ENCODE measurements at places on chromosomes 11 and 22.

GRCh38 chr22:50727678-50728522 is 10.1 kb upstream of the ACR start:
- DNase-seq: no peak

- DNase-seq: no peak
Observed at GRCh38 chr11:14819596-14819995, 72.4 kb downstream of the CYP2R1 start.

DNA sequence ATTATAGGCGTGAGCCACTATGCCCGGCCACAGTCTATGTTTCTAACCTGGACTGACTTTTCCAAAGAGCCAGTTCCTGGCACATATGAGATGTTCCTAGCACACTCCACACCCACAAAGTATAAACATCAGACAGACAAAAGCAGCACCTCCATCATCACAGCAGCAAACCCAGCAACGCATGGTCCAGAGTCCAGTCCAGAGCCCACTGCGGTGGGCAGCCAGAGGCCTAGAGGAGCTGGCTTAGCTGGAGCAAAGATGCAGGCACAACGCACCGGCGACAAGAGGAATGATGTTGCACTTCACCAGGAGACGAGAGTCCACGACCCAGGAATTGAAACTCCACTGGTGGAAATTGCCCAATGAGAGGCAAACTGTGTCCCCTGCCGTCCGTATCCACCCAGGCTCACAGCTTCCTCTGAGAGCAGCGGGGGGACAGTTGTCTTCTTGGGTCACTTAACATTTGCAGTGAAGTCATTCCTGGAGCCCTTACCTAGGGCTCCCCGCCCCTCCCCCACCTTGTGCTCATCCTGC is 36.6 kb downstream of the RPS6KA4 start:
- no peak for DNase-seq

DNA sequence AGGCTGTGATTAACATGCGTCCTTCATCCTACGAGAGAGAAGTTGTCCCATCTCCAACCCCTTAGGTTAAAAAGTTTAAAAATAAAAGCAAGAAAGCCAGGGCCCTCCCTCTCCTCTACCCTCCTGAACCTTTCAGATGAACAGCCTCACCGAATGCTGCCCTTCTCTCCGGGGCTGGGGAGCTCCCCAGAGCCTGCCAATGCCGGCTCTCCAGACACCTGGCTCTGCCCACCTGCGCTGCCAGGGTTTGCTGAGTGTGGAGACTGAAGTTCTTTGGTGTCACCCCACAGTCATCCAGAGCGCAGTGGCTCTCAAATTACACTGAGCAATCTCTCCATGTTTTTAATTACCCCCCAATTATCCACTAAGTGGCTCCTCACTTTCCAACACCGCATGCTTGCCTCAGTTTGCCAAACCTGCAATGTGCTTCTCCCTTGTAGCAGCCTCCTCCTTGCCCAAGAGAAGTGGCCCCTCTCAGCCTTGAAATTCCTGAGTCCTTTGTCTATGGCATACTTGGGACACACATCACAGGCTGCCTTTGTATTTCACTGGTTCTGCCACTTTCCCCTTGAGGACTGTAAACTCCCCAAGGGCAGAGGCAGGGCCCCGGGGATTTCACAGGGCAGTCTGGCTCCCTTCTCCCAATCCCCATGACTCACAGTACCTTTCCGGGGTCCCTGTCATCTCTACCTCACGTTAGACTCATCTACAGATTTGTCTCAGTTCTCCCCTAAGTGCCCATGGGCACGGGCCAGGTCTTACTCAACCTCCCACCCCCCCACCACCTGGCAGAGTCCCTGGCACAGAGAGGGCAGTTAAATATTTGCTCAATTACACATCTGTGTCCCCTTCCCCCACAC is 2.0 kb downstream of the MYH9 start:
- DNase-seq: peak; percentile 27

GRCh38 chr11:2981130-2981529 is 11.0 kb downstream of the NAP1L4 start:
- DNase-seq: no peak

GRCh38 chr11:12706545-12707499 is 32.6 kb downstream of the TEAD1 start:
- no peak for DNase-seq

- peak; percentile 96 for DNase-seq
Observed at GRCh38 chr22:46754110-46754799, 8.2 kb upstream of the TBC1D22A start.

DNA sequence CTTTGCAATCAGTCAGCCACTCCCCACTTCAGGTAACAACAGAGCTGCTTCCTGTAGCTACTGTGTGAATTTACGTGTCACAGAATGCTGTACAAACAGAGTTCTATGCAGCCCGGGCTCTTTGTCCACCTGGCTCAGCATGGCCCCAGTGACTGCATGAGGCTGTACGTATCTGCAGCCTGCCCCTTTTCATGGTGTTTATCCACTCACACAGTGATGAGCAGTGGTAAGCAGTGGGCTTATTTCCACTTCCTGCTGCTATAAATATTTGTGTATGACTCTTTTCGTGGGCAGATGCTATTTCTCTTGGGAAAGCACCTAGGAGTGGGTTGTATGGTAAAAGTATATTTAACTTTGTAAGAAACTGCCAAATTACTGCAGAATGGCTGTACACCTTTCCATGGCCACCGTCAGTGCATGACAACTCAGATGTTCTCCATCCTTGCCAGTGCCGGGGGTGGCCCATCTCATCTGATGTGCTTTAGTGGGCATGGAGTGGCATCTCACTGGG is 43.3 kb downstream of the MYEOV start:
- DNase-seq: no peak

DNA sequence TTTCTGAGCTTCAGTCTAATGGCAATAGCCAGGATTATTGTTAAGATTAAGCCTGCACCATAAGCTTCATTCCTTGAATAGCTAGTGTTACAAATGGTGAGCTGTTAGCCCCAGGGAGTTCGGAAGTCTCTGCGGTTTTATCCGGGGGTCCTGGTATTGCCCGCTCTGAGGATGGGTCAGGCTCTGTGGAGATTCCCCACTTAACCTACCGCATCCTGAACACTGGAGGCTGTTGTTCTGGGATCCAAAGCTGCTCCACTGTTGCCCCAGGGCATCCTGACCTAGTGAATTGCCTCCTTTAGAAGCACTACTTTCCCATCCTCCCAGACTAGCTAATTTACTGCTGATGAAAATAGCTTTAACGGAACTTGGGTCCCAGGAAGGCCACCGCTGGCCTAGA is 14.5 kb upstream of the PEX26 start:
- DNase-seq: no peak

DNA sequence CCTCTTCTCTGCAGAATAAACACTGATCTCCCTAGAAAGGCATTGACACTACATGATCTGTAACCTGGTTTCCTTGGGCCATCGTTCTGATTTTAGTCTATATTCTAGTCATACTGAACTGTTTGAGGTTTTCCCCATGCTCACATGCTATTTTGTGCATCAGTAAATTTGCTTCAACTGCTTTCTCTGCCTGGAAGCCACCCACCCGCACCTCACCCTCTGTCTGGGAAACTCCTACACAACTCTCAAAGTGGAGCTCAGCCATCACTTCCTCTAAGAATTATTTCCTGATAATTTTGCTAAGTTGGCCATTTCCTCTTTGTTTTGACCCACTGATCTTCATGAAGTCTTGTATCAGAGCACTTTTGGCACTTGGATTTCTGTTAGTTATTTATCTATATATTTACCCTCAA is 36.1 kb downstream of the MMP20 start:
- no peak for DNase-seq

DNA sequence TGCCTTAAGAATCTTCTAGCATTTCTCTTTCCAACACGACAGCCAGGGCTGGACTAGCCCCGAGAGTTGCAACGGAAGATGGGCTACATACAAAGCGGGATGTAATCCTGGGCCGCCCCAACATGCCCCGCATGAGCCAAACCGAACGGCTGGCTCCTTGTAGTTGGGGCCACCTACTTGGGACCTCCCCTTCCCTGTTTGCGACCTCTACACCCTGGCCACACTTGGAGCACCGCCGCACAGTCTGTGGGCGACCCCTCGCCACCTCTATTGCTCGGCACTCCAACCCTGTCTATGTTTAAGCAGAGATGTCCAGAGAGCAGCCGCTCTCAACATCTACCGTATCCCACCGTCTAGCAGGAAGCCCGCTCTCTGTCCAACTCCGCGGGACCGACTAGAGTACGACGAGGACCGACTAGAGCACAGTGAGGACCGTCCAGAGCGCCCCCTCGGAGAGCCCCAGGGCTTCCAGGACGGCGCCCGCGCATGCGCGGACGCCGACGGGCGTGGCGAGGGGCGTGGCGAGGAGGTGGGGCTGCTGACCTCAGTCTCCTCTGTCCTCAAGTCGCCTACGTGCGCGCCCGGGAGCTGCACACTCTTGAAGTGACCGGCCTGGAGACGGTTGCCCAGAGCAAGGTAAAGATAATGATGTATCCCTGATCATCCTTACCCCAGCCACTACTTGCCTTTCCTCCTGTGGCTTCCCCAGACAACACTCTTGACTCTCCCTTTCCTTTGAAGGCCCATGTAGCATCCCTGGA is 32.3 kb downstream of the NEAT1 start:
- peak; percentile 94 for DNase-seq

DNA sequence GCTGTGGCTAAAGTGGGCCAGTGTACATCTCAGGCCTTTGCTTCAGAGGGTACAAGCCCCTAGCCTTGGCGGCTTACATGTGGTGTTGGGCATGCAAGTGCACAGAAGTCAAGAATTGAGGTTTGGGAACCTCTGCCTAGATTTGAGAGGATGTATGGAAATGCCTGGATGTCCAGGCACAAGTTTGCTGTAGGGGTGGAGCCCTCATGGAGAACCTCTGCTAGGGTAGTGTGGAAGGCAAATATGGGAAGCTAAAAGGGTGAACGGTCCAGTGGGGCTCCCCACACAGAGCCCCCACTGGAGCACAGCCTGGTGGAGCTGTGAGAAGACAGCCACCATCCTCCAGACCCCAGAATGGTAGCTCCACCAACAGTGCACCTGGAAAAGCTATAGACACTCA is 28.5 kb upstream of the PGR start:
- DNase-seq: no peak

DNA sequence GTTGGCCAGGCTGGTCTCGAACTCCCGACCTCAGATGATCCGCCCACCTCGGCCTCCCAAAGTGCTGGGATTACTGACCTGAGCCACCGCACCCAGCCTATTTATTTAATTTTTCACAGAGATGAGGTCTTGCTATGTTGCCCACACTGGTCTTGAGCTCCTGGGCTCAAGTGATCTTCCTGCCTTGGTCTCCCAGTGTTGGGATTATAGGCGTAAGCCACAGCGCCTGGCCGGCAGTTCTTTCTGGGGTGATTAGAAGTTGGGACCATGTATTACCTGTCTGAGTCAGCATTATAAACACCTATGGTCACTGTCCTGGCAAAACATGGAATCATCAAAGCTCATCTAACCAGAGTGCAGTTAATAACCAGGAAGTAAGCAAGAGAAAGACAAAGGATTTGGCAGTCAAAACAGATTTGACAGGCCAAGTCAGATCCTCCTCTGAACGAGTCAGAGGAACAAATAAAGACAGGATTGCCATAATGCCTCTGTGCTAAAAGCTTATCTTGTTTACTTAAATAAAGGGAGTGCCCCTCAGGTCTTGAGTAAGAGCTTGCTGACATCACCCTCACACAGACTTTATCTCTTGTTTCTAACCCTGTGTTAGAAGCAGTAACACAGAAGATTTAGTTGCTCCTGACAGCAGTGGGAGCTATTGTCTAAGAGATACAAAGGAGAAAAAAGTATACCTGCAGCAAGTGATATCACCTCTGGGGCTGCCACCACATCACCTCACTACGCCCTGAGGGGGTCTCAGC is 3.7 kb downstream of the SERPIND1 start:
- DNase-seq: no peak

GRCh38 chr11:111363985-111364384 is 15.1 kb downstream of the POU2AF1 start:
- DNase-seq: no peak

- peak; percentile 83 for DNase-seq
Observed at GRCh38 chr11:116499396-116500003, 273.3 kb downstream of the BUD13 start.

- DNase-seq: no peak
Observed at GRCh38 chr22:20519558-20519957, 12.1 kb downstream of the MED15 start.

- no peak for DNase-seq
Observed at GRCh38 chr11:123065621-123066020, 3.7 kb upstream of the HSPA8 start.

- peak; percentile 2 for DNase-seq
Observed at GRCh38 chr11:130315354-130315970, 745 bp upstream of the ZBTB44 start.

DNA sequence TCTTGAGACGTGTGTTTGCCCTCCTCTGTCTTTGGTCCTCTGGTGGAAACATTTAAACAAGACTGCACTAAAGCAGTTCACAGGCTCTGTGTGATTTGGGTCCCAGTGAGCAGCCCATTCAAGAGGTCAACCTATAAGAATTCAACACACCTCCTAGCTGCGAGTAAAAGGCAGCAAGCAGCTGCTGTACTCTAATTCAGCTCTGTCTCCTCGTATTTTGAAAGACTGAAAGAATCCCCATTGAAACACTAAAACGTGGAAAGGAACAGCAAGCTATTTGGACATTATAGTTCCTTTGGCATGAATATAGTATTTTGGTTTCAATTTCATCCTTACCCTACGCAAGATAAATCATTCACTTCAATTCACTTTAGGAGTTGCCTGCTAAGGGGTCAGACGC is 1046.7 kb downstream of the DLG2 start:
- DNase-seq: no peak

DNA sequence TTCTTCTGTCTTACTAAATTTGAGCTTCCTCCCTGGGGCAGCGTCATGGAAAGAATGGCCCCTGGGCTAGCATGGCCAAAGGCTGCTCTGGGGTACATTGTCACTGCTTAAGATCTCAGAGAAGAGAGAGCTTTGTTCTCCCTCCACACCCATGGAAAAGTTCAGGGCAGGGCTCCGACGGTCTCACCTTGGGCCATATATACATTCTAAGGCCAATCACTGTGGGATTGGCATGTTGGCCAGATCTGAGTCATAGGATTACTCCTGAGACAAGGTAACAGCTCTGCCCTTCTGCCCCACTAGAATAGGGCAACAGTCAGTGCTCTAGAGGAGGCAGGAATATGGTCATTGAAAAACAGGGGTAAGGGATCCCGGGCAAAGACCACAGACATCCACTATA is 56.2 kb downstream of the BUD13 start:
- DNase-seq: no peak

GRCh38 chr22:44818727-44819126 is 66.4 kb downstream of the ARHGAP8 start:
- no peak for DNase-seq

- no peak for DNase-seq
Observed at GRCh38 chr11:132078264-132079076, 708.1 kb downstream of the NTM start.

DNA sequence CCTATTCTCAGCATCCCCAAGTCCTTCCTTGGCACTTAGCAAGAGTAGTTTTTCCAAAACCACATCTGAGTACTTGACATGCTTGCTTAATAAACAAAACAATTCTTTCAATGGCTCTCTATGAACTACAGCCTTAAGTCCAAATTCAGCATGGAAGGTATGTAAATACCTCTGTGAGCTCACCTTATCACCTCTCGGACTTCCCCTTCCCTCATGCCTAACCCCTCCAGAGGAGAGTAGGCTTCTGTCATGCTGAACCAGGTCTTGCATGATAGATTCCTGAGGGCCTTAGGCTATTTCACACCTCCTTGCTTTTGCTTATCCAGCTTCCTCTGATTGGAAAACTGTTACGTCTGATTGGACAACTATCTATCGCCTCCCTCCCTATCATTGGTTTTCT is 312.9 kb upstream of the CCDC90B start:
- no peak for DNase-seq

- no peak for DNase-seq
Observed at GRCh38 chr11:117705866-117706265, 91.2 kb downstream of the DSCAML1 start.
